ENCODE measurements at places on chromosomes 1 and 21.
A peak's percentile ranks its signal among the peaks of the same experiment; 100 is the strongest.

DNA sequence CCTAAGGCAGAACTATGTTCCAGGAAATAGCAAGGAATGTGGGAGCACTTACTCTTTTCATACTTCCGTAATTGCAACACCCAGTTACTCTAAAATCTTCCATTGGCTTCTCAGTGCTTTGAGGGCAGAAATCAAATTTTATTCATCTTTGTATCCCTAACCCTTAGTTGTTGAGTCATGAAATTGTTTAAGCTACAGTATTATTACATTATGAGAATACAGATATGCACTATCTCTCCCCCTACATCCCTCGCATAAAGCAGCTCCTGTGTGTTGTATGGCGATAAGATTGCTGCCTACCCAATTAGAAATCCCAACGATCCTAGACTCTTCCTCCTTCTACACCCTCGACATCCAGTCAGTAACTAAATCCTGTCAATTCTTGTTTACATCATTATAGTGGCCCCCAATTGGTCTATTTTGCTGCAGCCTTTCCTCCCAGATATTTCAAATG lies 2.6 kb downstream of the AIDA start:
- DNase-seq: no peak

- DNase-seq: no peak
Observed at GRCh38 chr1:21267191-21268077, 22.8 kb downstream of the ECE1 start.

DNA sequence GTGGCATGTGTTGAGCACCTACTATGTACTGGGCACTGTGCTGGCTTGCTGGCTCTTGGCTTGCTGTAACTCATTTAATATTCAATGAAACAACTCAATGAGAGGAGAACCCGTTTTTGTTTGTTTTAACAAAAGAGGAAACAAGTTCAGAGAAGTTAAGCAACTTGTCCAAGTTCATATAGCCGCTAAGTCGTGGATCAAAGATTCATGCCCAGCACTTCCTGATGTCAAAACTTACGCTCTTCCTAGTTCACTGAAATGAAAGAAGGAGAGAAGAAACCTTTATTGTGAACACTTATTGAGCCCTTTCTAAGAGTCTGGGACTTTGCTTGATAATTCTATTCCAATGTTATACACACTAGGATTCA lies 475.9 kb downstream of the PTPRU start:
- DNase-seq: no peak

- no peak for DNase-seq
Observed at GRCh38 chr1:213104604-213105003, 53.6 kb downstream of the RPS6KC1 start.

- DNase-seq: no peak
Observed at GRCh38 chr1:93716941-93717368, 35.3 kb upstream of the BCAR3 start.

GRCh38 chr1:201883786-201884185 lies 4.9 kb upstream of the SHISA4 start:
- DNase-seq: no peak

GRCh38 chr1:153628638-153629342 lies 556 bp downstream of the S100A1 start:
- DNase-seq: no peak

- no peak for DNase-seq
Observed at GRCh38 chr1:233514946-233515391, 98.9 kb upstream of the KCNK1 start.

GRCh38 chr1:175481126-175482070 lies 262.0 kb downstream of the TNR start:
- no peak for DNase-seq

DNA sequence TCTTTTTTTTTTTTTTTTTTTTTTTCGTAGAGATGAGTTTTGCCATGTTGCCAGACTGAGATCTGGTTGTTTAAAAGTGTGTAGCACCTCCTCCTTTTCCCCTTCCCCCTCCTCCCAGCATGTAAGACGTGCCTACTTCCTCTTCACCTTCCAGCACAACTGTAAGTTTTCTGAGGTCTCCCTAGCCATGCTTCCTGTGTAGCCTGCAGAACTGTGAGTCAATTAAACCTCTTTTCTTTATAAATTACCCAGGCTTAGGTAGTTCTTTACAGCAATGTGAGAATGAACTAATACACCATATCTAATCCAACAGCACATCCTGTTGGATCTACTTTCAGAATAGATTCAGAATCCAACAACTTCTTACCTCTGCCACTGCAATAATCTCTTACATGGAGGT lies 111.1 kb downstream of the CLIC6 start:
- no peak for DNase-seq

GRCh38 chr1:26016953-26017545 lies 4.5 kb upstream of the EXTL1 start:
- no peak for DNase-seq

DNA sequence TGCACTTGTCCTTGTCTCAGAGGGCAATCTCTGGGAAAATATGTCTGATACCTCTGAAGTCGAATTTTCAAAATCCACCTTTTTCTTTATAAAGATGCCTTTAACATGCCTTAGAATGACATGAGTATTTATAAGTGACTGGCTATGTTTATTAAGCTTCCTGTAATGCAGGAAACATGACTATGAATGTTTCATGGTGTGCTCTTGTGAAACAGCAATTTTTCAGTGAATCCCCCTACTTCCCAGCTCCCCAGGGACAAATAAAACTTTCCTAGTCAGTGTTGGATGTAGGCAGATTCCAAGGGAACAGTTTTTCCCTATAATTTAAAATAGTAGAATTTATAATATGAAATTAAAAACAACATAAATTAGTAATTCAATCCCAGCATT lies 437.0 kb downstream of the LMO4 start:
- DNase-seq: peak; percentile 89

DNA sequence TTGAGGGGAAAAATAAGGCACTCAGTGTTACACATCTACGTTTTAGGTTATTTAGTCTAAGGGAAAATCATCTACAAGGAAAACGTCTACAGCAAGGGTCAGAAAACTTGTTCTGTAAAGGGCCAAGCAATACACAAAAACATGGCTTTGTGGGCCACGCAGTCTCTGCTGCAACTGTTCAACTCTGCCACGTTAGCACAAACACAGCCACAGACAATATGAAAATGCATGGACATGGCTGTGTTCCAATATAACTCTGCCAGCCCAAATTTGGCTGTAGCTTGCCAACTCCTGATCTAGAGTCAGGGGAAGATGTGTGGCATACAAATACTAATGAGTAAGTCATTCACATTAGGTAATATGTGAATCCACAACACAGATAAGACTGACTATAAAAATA lies 40.7 kb downstream of the COA6 start:
- no peak for DNase-seq
